OCI-LY7 (cell line): ENCODE measurements at places on chromosomes 3 and 15. TPM values are rescaled to one million over a fixed set of nuclear protein-coding genes. Genes with fewer than 3 reads are reported as not detected.
A peak's percentile ranks its signal among the peaks of the same experiment; 100 is the strongest.

The STRIT1 gene
- total RNA-seq, result not detected in 2 replicates

DNA sequence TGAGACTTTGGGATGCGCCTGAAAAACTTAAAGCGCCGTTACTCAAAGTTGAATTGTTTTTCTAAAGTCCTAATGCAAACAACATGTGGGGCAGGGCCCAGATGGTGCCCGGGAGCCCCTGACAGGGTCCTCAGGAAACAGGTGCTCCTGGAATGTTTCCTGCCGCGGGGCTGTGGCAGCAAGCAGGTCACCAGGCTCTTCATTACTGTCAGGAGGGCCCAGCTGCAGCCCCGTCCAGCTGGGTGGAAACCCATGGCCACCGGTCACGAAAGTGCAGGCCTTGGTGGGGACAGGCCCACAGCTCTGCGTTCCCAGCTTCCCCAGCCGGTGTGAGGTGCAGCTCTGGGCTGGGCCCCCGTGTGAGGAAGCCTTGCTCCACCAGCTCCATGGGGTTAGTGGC lies 63.9 kb upstream of the GATA2 start:
- no peak for DNase-seq

DNA sequence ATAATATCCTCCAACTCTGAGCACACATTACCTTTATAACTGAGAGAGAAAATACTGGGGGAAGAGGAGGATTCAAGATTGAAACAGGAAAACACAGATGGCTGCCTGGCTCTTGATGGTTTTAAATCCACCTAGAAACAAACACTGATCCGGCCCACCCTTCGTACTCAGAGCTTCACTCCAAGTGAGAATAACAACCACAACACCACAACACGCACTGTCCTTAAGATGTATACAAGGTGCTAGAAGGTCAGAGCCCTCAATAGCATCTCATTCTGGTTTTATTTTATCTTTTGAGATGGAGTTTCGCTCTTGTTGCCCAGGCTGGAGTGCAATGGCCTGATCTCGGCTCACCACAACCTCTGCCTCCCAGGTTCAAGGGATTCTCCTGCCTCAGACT lies 9.9 kb downstream of the IP6K2 start:
- no peak for DNase-seq

DNA sequence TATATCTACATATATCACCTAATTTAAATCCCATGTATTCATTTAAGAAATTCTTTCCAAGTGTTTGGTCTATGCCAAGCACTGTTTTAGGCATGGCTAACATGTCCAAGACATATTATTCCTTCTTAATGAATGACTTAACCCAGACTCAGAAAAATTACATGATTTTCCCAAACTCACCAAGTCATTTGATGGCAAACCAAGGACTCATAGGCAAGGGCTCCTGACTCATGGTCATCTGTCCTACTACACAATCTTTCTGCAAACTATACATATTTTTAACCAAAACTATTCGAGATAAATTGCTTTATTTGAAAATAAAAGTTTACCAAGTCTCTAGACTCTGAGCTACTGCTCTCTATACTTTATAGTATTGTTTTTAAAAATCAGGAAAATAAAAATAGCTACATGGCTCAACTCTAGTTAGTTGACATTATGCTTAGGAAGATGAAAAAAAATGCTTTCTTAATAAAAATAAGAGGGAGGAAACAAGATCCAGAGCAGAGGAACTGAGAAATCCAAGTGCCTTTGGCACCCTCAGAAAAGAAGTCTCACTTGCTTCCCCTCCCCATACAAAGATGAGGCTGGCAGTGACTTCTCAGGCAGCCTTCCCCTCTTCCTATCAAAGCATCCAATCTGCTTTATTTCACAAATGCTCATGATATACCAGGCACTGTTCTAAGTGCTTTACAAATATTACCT lies 182.2 kb downstream of the RSL24D1 start:
- DNase-seq, result no peak

DNA sequence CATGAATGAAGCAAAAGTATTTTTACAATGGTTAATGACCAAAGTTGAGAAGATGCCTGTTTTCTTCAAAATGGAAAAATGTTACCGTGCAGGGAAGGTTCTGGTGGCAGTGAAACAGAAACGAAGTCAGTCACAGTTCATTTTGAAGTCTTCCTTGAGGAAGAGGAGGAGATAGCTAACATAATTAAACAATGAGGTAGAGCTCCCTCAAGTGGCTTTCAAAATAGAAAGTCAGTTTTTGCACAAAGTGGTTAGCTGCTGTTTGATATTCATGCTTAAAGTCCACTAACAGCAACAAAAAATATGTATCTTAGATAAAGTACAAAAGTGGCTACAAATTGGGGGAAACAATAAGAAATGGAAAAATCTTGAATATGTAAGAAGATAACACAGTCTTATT lies 87.3 kb downstream of the TFG start:
- peak; percentile 8 for DNase-seq

The NANOGP8 gene
- total RNA-seq, result not detected in 2 replicates

- DNase-seq, result no peak
These were observed 167.3 kb upstream of the THBS1 start for GRCh38 chr15:39413558-39413957.

The TRPM1 gene
- total RNA-seq, result not detected in 2 replicates

- DNase-seq, result no peak
These were observed 1113.7 kb downstream of the OTOL1 start for GRCh38 chr3:162610261-162610660.

GRCh38 chr3:128872282-128872681 lies 7.1 kb upstream of the ACAD9 start:
- DNase-seq, result no peak

GRCh38 chr3:16912400-16913263 lies 27.9 kb downstream of the PLCL2 start:
- peak; percentile 86 for DNase-seq

The MOBP gene
- not detected in 2 replicates for total RNA-seq

- peak; percentile 31 for DNase-seq
These were observed 54.2 kb upstream of the TMCO5A start for GRCh38 chr15:37880009-37880834.

The DPPA4 gene
- not detected in 2 replicates for total RNA-seq

The IMPG2 gene
- total RNA-seq, result not detected in 2 replicates

- no peak for DNase-seq
These were observed 6.1 kb downstream of the RASGRF1 start for GRCh38 chr15:79084308-79084968.

DNA sequence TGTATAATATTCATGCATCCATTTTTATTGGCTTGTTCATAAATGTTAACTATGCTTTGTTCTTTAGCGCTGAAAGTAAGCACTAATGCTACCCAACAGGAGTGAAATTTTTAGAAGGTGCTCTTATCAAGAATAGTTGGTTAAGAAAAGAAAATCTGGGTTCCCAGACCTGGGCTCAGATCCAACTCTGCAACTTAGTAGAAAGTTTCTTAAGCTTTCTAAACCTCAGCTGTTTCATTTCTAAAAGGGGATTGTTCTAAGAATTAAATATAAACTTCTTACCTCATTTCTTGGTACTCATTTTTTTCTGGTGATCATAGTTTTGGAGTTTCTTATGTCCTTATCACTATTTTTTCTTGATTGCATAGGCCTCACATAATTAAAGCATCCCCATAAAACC lies 12.1 kb downstream of the ARPP21 start:
- no peak for DNase-seq

- DNase-seq, result no peak
These were observed 24.5 kb upstream of the TM4SF1 start for GRCh38 chr3:149401926-149402310.

DNA sequence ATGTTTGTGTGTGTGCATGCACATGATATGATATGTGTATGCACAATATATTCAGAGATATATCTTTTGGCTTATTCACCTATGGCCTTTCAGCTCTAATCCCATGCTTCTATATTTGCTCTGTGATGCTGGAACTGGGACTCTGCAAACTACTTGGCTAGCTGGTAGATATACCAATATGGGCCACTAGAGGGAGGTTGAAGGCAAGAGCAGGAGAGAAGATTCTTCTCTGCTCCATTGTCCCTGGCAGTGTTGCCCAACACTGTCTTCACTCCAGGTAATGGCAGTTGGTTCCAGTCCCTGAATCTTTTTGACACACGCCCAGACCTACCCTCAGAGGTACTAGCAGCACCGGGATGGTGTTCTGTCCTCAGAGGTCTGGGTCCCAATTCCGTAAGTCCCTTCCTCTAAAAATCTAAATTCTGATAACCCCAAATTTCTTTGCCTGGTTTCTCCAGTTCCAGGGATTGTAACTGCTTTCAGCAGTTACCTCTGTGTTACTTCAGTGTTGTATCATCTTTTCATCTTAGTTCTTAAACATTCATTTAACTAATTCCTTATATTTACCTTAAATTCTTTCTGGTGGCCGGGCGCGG lies 44.7 kb downstream of the GTPBP8 start:
- DNase-seq, result peak; percentile 49

DNA sequence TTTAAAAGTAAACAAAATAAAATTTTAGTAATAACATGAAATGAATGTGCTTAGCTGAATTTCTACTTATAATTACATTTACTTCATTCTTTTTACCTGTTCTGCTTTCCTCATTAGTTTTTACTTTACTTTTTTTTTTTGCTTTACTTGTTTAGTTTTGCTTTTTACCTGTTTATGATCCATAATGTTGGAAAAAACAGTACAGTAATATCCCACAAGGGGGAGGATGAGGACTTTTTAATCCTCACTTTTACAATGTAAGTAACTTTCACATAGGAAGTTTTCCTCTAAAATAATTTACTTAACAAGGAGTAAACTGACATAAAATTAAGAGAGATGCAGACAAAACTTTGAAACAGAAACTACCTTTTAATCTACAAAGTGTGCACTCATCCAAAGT lies 268.7 kb downstream of the TBC1D5 start:
- no peak for DNase-seq

DNA sequence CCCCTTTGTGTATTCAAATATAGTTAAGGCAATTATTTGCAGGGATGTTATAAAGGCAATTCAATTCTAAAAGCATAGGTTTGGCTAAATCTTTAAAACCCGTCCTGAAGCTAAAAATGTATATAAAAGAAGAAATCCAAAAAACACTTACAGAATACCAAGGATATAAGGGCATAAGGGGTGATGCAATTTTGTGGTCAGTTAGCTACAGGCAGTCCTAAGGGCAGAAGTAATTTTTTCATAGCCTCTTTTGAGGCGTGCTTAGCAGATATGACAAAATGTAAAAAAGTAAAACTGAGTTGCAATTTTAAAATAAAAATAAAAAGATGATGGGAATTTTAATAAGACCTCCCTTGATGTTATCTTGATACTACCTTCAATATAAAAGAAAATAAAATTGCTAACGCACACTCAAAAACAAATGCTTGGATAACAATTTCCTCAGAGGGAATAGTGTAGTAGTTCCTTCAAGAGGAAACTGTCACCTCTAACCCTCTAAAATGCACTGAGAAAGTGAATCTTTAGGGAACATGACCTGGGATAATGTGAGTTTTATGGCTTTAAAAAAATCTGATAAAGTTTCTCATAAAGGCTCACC lies 104.2 kb downstream of the MYH15 start:
- no peak for DNase-seq

- no peak for DNase-seq
These were observed 592.0 kb downstream of the ZNF385D start for GRCh38 chr3:21158861-21159542.

- peak; percentile 49 for DNase-seq
These were observed 1.6 kb downstream of the BBX start for GRCh38 chr3:107524326-107524840.

The MCTP2 gene
- total RNA-seq, result 90.6 and 91.6 TPM in 2 replicates

DNA sequence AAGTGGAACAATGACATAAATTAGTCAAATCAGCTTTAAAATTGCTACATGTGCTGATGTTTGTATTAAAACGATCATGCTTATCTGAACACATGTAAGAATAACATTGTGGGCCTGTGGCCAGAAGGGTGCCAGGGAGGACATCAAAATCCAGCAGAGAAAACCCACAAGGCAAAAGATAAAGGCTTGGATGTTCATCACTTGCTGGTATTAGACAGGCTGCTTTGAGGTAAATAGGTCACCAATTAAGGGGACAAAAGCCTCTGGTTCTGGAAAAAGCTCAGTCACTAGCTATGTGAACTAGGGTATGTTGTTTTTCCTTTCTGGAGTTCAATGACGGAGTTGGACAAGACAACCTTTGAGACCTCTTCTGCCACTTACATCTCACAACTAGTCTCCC lies 74.4 kb upstream of the TMEM108 start:
- DNase-seq, result no peak

The KNL1 gene
- 58.7 and 62.3 TPM in 2 replicates for total RNA-seq

The ETV5 gene
- total RNA-seq, result 1.1 and 1.2 TPM in 2 replicates

The IGSF10 gene
- not detected in 2 replicates for total RNA-seq

DNA sequence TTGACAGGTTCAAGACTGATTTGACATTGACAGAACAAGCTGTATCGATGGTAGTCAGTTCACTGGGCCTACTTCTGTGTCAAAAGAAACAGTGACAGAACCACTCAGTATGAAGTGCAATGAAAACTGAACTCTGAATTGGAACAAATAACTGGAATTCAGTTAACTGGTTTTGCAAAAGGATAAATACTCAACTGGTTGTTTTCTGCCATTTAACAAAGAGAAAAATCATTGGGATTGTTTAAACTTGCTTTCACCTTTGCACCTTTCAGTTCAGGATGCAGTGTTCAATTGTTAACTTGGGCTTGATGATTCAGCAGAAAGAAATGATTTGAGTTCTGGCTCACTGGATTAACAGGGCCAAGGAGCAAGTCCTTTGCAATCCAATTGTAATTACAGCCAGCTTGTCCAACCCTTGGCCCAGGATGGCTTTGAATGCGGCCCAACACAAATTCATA lies 4.9 kb downstream of the BTD start:
- no peak for DNase-seq

The DLEC1 gene
- total RNA-seq, result 0.11 TPM in 1 of 2 replicates, not detected in the other

DNA sequence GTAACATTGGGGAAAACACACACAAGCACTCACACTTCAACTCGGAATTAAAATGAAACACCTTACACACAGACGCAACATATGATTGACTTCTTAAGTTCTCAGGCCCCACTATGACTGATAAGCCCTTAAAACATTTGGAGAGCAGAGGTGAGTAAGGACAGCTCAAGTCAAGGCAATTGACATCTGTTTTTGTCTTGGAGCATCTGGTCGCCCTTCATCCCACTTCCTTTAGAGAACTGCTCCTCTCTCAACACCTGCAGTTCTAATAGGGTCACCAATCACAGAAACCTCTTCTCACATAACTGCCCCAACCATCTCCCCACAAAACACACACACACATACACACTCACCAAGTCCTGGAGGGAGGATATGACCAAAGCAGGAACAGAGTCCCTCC lies 43.4 kb downstream of the ERC2 start:
- no peak for DNase-seq

DNA sequence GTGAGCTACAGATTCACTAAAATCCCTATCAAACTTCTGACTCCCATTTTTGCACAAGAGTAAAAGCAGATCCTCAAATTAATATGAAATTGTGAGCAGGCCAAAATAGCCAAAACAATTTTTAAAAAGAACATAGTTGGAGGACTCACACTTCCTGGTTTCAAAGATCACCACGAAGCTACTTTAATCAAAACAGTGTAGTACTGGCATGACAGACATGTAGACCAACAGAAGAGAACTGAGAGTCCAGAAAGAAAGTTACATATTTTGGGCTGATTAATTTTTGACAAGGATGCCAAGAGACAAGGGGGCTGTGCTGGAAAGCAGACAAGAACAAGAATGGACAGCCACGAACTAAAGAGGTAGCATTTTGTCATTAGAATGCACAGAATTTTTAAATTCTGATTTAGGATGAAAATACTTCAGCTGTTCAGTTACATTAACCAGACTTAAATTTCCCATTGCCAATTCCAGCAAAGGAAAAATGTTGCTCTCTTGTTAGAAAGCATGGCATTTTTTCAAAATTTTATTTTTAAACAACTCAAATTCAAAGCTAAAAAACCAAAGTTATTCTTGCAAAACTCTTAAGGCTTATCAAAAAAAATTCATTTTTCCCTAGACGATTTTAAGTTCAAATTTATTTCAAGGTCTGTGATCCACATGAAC lies 14.0 kb downstream of the RYK start:
- DNase-seq, result no peak
